H54 (cell line): ENCODE measurements at places on chromosomes 2 and 18.

GRCh38 chr2:117127680-117128079 is 686.8 kb upstream of the DDX18 start:
- DNase-seq, result no peak

DNA sequence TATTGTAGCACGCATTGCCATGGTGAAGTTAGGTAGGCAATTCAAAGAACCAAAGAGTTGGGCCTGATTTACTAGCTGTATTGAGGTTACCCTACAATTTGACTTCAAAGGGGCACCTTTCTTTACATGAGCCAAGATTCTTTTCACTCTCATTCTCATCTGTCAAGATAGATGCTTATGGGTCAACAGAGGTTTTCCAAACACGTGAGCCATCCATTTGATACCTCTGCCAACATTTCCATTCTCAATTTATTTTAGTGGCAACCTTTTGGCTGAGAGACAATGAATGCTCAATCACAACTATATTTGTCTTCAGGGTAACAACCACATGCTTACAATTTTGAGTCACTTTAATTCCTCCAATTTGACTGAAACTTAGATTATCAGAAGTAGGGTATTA is 370.6 kb upstream of the CDH20 start:
- DNase-seq, result no peak

DNA sequence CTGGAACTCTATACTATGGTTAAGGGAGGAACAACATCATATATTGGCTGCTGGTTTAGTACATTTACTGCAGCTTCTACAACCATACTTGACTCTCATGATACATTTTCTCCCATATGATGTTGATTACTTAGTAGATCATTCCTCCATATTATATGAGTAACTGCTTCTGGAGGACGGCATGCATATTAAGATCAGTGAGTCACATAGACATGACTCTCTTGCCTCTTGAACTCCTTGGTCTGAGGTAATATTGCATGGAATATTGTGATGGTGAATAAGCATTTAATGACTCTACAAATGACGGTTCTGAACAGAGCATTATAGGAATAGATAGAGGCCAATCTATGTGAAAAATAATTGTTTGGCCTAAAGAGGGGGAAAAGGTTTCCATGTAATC is 418.8 kb upstream of the SPHKAP start:
- DNase-seq, result peak; percentile 16

- no peak for DNase-seq
Observed at GRCh38 chr2:241122376-241123002, 20.4 kb upstream of the MTERF4 start.

GRCh38 chr18:23154030-23154429 is 18.7 kb downstream of the CABLES1 start:
- DNase-seq, result no peak

DNA sequence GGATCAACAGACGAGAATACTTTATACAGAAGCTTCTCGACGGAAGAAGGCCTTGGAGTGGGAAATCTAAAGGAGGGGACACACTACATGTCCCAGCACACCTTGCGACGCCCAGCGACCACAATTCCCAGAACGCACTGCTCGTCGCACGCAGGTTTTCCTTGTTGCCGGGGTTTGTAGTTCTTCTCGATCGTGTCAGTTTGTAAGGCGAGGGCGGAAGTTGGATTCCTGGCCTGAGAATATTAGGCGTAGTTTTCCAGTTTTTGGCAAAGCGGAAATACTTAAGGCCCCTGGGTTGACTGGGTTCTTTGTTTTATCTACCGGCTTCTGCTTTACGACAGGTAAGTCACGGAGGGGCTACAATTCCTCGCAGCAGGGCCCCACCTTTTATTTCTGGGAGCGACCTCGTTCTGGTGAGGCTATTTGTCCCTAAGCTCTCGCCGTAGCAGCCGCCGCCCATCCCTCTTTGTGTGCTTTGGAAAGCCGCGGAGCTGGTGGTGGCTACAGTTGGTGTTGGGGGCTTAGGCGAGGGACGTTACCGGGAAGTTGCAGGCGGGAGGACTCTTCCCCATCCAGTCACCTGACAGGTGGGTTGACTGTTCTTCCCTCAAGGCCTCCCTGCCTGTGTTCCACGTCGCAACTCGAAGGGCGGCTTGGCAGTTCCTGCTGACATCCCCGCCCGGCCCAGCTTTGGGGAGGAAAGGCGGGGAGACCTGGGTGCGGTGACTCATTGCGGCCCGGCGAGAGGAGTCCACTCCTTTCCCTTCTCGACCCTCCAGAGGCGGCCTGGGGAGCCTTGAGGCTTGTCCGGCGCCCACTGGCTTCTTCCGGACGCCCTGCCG is at the start of gene DYNC1I2:
TSS of gene DYNC1I2 (plus strand) at position 183 of the 842 bp plus-strand sequence. CDS start 2,687 bp downstream, outside the sequence.
- DNase-seq, result peak; percentile 67

DNA sequence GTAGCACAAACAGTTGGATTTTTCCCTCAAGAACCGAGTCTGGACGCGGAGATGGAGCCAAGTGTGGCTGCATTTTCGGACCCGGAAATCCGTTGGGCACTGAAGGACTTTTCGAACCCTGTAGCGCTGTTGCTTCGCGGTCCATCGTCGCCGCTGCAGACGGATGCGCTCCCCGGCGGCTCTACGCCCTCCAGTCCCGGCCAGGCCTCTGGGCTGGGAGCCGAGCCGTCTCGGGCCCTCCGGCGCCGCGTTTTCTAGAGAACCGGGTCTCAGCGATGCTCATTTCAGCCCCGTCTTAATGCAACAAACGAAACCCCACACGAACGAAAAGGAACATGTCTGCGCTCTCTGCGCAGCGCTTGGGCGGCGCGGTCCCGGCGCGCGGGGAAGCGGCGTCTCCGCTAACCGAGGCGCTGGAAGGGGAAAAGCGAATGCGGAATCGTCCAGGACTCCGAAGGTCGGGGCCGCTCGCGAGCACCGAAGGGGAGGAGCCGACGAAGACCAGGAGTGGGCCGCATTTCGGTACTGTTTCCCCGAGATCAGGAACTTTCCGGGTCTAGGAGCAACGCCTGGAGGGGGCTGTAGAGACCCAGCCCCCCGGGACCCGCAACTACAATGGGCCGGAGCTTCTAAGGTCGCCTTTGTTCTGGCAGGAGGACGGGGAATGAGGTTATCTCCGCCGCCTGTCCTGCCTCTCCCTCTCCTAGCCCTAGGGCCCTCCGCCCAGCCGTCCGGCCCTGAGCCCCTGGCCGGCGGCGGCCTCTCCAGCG is 3.2 kb downstream of the EMX1 start:
- DNase-seq, result no peak

- DNase-seq, result no peak
Observed at GRCh38 chr18:2963048-2963447, 49.9 kb downstream of the LPIN2 start.

DNA sequence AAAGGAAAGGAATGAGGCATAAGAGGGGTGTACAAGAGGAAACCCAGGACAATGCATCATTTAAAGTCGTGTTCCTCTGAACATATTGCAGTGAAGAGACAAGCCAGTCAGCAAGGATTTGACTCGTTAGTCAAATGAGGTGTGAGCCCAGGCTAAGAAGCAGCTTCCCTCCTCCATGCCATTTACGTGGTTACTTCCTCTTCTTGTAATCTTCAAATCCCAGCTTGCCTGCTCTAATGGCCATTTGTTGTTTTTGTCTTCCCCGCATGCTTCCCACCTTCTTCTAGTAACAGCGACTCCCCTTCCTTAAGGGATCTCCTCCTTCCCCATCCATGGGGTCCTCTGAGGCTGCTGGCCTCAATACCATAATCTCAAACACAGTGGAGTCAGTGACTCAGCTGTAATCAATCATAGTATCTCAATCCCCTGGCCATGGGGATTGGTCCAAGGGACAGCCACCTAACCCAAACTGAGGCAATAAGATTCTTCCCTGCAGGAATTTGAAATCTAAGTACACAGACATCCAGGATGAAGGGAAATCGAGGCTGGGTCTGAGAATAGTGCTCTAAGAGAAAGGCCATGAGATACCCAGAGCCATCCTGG is 37.6 kb downstream of the SLC14A1 start:
- DNase-seq, result no peak

DNA sequence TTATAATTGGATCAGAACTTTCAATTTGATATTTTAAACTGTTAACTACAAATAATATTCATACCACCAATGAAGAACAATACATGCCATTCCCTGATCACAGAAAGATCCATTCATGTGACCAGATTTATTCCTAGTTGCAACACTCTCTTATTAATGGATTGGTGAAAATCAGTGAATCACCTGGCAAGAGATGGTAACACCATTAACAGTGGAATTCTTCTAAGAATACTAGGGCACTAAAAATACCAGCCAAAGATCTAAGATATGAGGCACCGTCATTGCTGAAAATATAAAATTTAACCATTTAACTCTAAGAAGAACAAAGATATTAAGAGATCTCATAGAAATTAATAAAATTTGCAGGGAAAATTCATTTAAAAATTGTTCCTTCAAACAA is 58.1 kb downstream of the MAP4K3 start:
- DNase-seq, result no peak

GRCh38 chr2:48607307-48608014 is 10.2 kb upstream of the GTF2A1L start:
- peak; percentile 15 for DNase-seq

DNA sequence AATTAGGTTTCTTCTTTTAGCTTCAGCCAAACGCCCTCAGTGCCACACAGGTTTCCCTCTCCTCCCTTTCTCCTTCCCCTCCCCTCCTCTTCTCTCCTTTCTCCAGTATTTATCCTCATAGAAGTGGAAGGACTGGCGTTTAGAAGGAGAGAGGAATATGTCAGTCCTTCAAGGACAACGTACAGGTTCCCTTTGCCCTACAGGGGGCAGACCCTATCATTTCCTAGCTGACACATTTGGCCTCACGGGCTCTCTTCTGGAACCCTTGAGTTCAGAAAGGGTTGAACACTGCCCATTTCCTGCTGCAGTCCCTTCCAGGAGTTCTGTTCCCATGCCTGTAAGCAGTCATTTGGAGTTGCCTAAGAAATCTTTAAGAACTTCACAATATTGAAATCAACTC is 46.1 kb downstream of the CDCA7 start:
- no peak for DNase-seq

GRCh38 chr2:15084826-15085489 is 452.4 kb downstream of the LRATD1 start:
- no peak for DNase-seq

- no peak for DNase-seq
Observed at GRCh38 chr2:30216157-30216556, 15.2 kb upstream of the LBH start.

DNA sequence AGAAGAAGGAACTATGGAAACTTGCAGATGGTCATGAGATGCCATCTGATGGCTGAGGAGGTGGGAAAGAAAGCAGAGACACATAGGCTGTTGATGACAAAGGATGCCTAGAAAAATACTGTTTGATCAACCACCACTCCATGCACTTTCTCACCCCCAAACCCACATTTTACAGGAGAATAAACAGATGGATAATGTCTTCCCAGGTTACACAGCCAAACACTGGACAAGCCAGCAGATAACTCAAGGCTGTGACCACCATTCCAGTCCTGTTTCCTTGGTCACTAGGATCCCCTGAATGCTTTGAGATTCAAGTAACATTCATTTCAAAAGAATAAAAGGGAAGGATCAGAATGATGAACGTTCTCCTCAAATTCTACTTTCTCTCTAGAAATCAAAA is 733.0 kb upstream of the SOX11 start:
- no peak for DNase-seq

GRCh38 chr2:191217580-191217979 is 27.6 kb upstream of the MYO1B start:
- DNase-seq, result no peak

DNA sequence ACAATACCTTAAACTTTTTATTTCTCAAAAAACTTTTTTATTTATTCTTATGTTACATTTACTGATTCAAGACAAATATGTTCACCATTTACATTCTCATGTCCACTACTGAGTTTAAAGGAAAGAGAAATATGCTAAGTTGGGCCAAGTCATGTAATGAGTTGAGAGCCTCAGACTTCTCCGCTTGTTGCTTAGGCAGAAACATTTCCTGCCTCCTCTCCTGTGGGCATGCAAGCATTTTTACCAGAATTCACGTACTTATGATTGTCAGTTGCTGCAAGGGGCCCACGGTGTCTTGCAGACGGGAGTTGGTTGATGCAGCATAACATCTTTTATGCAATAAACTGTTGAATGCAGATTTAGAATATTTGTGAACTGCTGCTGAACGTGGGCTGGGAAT is 51.8 kb downstream of the MYO1B start:
- no peak for DNase-seq

GRCh38 chr2:241635756-241636155 is 1.2 kb downstream of the THAP4 start:
- no peak for DNase-seq

DNA sequence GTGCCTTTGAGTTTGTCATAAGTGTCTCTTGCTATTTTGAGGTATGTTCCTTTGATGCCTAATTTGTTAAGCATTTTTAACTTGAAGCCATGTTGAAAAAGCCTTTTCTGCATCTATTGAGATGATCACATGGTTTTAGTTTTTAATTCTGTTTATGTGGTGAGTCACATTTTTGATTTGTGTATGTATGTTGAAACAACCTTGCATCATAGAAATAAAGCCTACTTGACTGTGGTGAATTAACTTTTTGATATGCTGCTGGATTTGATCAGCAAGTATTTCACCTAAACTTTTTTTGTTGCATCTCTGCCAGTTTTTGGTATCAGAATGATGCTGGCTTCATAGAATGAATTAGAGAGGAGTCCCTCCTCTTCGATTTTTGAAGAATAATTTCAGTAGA is 469.7 kb downstream of the CDH2 start:
- DNase-seq, result no peak

DNA sequence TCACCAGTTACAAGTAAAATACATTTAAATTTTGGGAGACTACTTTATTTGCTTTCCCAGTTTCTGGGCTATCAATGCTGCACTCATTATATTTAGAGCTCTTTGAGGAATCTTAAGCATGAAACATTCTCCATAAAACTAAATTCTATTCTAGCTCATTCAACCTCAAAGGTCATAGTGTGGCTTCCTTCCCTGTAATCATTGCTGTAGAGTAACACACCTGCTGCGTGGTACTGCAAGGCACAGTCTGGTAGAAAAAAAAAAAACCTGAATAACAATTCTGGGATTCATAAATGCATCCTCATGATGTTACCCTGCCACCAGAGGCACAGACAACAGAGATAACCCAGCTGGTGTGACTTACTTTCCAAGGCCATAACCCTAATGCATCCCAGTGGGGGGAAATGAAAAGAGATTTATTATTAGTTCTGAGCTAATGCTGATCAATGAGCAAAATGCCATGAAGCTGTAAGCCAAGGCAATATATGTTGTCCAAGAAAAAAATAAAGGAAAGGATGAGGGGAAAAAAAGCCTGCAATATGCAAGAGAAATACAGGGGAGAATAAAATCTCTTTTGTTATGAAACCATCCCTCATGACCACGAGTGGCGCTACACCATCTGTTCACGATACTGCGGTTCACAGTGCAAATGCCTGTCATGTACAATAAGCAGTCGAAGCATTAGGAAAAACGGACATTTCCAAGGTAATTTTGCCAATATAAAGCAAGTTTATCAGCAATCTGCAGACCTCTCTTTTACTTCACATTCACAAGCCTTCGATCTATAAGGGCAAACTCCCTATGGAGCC is 1481.6 kb upstream of the PIK3C3 start:
- DNase-seq, result no peak

DNA sequence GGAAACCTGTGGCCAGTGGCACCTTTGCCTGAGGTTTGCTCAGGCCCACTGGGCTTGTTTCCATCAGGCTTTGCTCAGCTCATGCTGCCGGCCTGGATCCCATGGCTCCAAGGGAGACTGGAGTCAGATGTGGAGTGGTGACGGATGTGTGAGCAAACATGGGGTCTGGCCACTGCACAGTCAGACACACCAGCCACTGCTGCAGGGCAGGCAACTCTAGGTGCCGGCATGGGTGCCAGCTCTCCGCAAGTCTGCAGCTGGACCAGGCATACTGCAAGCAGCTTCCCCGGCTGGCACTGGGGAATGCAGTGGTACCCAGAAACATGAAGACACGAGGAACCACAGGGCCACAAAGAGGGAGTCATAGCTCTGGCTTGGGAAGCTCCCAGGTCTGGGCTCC is 37.4 kb downstream of the TDRD15 start:
- DNase-seq, result no peak
